ENCODE measurements at places on chromosomes 7 and 10.

GRCh38 chr7:6399351-6399750 lies 48.4 kb downstream of the DAGLB start:
- DNase-seq, result no peak
- H3K4me3 ChIP-seq, result no peak overlapping the region
- H3K36me3 ChIP-seq, result peaks cover 63% of the 10 kb centered on the region
- H3K4me1 ChIP-seq, result peaks cover 56% of the 10 kb centered on the region
- peak overlapping the region; percentile 30 for H3K27ac ChIP-seq
- no peaks in the 10 kb centered on the region for H3K27me3 ChIP-seq

- H3K36me3 ChIP-seq, result no peaks in the 10 kb centered on the region
- peaks cover 4% of the 10 kb centered on the region for H3K4me1 ChIP-seq
- no peak for DNase-seq
- H3K27me3 ChIP-seq, result no peaks in the 10 kb centered on the region
- H3K27ac ChIP-seq, result no peak overlapping the region
Measured at GRCh38 chr7:106681815-106682495, 21.0 kb upstream of the CCDC71L start.

DNA sequence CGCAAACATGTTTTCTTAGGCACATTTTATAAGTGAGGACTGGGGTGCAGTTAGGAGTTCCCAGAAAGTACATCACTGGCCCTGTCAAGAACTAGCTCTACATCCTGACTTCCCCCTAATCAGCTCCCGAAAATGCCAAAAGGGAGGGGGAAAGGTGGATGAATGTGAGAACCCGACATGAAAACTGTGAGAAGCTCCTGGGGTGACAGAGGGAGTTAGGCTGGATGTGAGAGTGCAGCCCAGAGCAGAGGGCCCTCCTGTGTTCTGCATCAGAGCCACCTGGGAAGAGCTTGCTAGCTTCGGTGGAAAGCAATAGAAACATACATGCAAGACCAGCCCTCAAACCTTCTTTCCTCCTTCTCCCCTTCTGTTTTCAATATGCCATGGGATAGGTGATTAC lies 30.5 kb upstream of the SEM1 start:
- H3K27ac ChIP-seq, result no peak overlapping the region
- no peak overlapping the region for H3K4me3 ChIP-seq
- H3K36me3 ChIP-seq, result no peaks in the 10 kb centered on the region
- no peak for DNase-seq

- DNase-seq, result no peak
- H3K4me3 ChIP-seq, result no peak overlapping the region
- no peaks in the 10 kb centered on the region for H3K36me3 ChIP-seq
Measured at GRCh38 chr7:28483908-28484605, 71.7 kb downstream of the CREB5 start.

DNA sequence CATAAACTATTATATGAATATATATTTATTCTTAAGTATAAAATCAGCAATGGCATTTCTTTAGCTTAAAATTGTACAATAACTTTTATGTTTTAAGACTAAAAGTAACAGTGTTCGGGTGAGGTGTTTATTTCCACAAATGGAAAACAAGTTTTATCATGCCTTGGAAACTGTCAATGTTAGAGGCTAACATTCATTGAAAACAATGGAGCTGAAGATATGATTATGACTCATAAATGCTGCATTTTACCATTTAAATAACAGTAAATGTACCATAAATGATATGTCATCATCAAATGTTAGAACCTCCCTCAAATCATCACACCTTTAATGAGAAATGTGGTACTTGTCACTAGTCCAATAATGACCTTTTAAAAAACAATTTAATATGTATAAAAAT lies 897.3 kb downstream of the PCDH15 start:
- no peak for DNase-seq
- H3K27me3 ChIP-seq, result no peaks in the 10 kb centered on the region
- H3K36me3 ChIP-seq, result no peaks in the 10 kb centered on the region
- no peak overlapping the region for H3K4me3 ChIP-seq
- no peak overlapping the region for H3K27ac ChIP-seq
- H3K4me1 ChIP-seq, result no peaks in the 10 kb centered on the region

DNA sequence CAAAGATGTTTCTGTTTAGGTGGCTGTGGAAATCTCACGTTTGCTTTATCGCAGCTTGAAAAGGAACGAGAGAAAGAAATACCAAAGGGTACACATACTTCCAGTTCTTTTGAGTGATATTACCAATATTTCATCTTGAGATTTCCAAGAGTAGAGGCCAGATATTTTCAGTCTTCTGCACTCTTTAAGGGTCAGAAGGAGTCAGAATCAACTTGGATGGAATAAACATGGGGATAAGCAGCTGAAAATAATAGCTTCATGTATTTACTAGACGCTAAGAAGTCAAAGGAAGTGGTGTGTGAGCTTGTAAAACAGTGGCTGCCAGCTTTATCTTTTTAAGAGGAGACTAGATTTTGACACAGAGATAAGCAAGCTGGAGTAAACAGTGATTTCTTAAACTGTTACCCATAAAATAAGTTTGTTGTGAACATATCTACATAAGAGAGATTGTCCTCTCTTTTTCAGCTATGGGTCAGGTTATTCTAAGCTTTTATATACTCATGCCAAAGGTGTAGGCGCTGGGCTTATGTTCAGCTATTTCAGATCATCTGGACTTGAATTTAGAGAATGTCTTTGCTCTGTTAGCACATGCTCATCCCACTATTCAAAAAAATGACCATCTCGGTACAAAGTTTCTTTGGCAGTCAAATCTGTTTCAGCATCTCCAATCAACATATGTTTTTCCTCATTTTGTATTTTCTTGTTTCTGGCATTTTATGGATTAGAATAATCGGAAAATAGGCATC lies 170.8 kb upstream of the TCF7L2 start:
- H3K4me1 ChIP-seq, result peaks cover 10% of the 10 kb centered on the region
- DNase-seq, result no peak
- no peaks in the 10 kb centered on the region for H3K27me3 ChIP-seq
- H3K4me3 ChIP-seq, result no peak overlapping the region
- no peaks in the 10 kb centered on the region for H3K36me3 ChIP-seq

GRCh38 chr10:21368022-21368582 lies 157.4 kb downstream of the SKIDA1 start:
- H3K4me3 ChIP-seq, result no peak overlapping the region
- peaks cover 20% of the 10 kb centered on the region for H3K4me1 ChIP-seq
- DNase-seq, result no peak
- H3K27ac ChIP-seq, result no peak overlapping the region

- H3K36me3 ChIP-seq, result no peaks in the 10 kb centered on the region
- H3K4me3 ChIP-seq, result no peak overlapping the region
- no peak for DNase-seq
- H3K27me3 ChIP-seq, result no peaks in the 10 kb centered on the region
- no peaks in the 10 kb centered on the region for H3K4me1 ChIP-seq
Measured at GRCh38 chr7:121752706-121753105, 120.3 kb upstream of the PTPRZ1 start.

DNA sequence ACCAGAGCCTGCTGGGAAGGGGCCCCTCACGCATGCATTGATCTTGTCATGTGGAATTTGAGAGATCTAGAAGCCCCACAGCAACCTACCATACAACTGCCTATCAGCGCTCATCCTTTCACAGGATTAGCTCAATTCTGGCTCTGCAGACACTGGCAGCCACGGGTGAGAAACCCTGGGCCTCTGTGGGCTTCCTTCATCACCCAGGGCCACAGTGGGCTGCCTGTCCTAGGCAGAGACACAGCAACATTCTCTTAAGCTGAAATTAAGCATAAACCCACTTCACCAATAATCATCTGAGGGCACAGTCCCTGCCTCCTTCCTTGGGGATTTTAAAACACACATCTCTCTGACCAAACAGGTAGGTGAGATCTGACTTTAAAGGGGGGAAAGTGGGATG lies 3.3 kb upstream of the PRSS2 start:
- no peak overlapping the region for H3K27ac ChIP-seq
- DNase-seq, result no peak
- H3K27me3 ChIP-seq, result no peaks in the 10 kb centered on the region
- no peak overlapping the region for H3K4me3 ChIP-seq

DNA sequence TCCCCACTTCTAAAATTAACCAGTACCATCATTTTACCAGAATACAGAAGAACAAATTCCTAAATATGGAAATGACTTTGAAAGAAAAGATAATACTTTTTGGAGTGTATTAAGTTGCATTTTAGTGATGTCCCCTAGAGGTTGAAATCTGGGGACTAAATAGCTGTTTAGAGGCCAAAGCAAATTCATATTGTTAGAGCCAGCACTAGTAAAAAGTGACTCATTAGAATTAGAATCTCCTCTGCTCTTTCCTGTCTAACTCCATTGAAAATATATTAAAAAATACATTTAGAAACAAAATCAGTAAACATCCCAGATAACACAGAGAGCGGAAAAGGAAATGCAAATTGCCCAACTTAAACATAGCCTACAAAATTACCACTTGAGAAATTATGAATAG lies 1189.6 kb upstream of the C7orf33 start:
- H3K27ac ChIP-seq, result no peak overlapping the region
- no peak for DNase-seq
- no peaks in the 10 kb centered on the region for H3K27me3 ChIP-seq
- no peaks in the 10 kb centered on the region for H3K36me3 ChIP-seq
- H3K4me1 ChIP-seq, result no peaks in the 10 kb centered on the region

GRCh38 chr10:71970331-71970730 lies 6.1 kb downstream of the CHST3 start:
- no peaks in the 10 kb centered on the region for H3K27me3 ChIP-seq
- DNase-seq, result peak; percentile 66
- H3K27ac ChIP-seq, result no peak overlapping the region
- H3K4me1 ChIP-seq, result peaks cover 11% of the 10 kb centered on the region
- H3K4me3 ChIP-seq, result no peak overlapping the region
